A549 treated with GW870086 at 1 μM for 4 hours (cell line): ENCODE measurements at places on chromosomes 2 and 18. TPM values are rescaled to one million over a fixed set of nuclear protein-coding genes. Genes with fewer than 3 reads are reported as not detected.

Gene CCDC141
- total RNA-seq, result not detected in 5 replicates

Gene HOXD13
- 0.16 to 0.35 TPM (median 0.19 TPM) in 5 replicates for total RNA-seq

Gene CROCC2
- not detected in 5 replicates for total RNA-seq

Gene SNORC
- total RNA-seq, result 4.6 to 14.4 TPM (median 10.0 TPM) in 5 replicates

Gene CGREF1
- total RNA-seq, result 5.7 to 8.6 TPM (median 7.6 TPM) in 5 replicates

Gene GPR155
- total RNA-seq, result 0.19 to 0.28 TPM (median 0.25 TPM) in 4 of 5 replicates, not detected in the other

Gene RAPGEF4
- 0.09 to 0.69 TPM (median 0.28 TPM) in 5 replicates for total RNA-seq

Gene CRYBA2
- total RNA-seq, result not detected in 5 replicates
